ENCODE measurements at places on chromosomes 3 and 15.

DNA sequence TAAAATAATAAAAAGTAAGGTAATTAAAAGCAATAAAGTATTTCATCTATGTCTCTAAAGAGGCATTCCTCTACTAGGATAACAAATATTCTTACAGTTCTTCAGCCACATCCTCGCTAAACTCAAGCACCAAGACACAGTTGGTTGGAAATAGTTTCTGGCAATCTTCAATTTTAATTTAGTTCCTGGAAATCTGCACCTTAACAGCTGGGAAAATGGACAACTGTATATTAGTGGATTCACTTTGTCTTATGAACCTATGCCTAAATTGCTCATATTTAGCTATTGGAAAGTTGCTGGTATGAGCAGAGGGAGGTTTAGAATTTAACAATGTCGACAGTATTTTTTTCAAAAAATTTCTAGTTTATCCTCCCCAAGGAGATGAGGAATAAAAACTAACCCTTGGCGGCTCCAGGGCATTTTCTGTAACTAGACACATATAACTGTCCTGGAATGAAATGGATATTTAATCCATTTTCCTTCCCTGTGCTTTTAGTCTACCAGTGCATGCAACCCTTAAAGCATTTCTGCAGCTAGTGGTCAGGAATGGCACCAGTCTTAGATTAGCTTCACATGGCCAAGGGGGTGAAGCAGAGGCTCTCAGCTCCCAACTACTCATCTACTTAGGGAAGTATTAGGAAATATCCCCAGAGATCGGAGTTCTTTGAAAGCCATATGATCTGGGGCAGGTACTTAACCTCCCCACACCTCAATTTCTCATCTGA lies 290.0 kb upstream of the THBS1 start:
- DNase-seq = no peak

DNA sequence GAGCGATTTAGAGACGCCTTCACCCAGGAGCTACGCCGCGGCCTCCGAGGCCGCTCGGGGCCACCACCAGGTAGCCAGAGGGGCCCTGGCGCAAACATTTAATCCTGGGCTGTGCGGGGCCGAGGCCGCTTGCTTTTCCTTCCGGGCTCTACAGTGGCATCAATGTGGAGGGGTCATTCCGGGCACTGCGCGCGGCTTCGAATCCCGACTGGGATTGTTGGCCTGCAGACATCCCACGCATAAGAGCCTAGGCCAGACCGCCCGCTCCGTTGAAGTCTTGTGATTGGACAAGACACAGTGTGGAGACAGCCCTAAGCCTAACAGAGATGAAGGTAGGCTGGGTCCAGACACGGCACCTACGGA lies 568 bp upstream of the NCBP2 start:
- DNase-seq = no peak

- DNase-seq = no peak
Observed at GRCh38 chr15:63340878-63341277, 40.8 kb downstream of the CA12 start.

GRCh38 chr3:194045289-194045688 lies 90.7 kb upstream of the HES1 start:
- no peak for DNase-seq

DNA sequence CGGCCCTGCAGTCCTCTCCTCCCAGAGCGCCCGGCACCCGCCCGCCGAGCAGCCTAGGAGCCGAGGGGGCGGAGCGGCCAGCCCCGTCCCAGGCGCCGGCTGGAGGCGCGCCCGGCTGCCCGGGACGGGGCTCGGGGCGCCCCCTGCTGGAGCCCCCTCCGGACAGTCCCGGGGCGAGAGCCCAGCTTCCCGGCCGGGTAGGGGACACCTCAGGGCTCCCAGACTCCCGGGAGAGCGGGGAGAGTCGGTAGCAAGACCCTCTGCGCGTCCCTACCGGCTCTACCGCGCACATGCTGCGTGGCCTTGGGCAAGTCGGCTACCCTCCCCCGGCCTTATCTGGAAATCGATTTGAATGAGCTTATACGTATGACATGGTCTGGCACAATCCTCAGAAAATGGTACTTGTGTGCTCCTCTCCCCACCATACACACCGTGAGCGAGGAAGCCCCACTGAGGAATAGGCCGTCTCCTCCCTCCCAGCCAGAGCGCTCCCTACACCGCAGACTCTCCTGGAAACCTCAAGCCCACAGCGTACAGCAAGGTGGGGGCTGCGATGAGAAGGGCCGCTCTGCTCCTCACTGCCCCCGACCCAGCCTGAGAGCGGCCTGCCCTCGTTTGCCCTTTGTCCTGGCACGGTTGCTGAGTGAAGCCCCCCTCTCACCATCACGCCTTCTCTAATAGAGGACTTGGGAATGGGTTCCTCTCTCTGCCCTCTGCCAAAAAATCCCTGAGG lies at the start of gene DAPK2:
TSS of gene DAPK2 (minus strand) at position 65 of the 733 bp plus-strand sequence. CDS start 6,224 bp downstream, outside the sequence.
- peak; percentile 60 for DNase-seq

DNA sequence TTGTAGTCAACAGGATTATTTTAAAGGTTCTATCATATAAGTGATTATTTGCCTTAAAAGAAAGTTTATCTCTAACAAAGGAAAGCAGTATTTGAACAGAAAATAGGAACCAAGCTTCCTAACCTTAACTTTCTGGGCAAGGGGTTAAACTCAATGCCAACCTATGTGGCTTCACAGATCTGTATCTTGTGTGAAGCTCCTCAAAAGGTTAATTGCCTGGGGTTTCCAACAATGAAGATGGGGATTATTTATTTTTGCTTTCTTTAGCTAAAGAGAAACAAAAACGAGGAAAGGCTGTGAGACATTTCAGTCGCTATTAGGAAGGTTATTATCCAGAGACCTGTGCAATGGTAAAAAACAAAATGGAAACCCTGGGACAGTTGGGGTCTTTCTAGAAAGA lies 1.1 kb upstream of the WDR82 start:
- DNase-seq = no peak

DNA sequence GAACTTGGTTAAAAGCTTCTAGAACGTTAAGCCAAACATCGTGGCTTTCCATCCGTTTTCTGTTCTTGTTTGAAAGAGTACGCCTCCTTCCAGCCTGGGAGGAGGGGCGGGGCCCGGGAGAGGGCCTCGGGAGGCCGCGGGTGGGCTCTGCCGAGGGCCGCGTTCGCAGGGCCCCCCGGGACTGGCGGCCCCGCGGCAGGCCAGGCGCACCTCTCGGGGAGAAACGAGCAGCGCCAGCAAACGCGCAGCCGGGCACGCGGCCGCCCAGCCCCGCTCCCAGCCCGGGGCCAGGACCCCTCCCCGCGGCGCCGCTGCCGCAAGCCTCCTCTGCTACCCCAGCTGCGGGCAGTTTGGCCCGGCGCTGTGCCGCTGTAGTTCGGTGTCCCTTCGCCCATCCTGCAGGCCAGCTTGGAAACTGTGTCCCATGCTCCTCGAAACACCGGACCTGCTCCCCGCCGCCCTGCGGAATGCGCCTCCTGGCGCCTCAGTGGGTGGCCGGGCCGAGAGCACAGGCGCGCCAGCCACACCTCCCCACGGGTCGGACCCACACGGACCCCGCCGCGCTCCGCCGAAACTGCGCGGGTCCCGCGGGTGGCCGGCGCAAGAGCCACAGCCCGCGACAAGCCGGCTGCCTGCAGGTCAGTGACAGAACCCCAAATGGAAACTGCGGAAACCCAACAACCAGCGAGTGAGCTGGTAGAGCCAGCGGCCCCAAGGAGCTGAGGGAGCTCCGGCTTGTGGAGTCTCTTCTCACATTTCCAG lies 2.3 kb downstream of the OCA2 start:
- DNase-seq = no peak
